Endothelial cell of umbilical vein (primary cell): ENCODE measurements at places on chromosomes 7 and 10. TPM values are rescaled to one million over a fixed set of nuclear protein-coding genes. Genes with fewer than 3 reads are reported as not detected.

DNA sequence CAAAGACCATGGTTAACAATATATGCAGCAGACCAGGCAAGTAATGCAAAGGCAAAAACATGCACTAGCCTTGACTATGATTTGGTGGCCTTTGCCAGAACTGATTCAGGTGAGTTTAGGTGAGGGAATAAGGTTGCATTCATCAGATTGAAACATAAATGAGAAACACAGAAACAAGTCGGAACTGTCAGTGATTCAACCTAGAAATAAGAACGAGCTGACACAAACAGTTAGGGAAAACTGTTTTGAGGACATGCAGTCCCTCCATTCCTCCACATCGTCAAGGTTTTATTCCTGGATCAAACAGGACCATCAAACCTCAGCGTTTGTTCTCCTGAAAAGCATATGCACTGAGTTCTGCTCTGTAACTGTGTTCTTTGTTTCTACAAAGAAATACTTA is 1.8 kb downstream of the ZNF248 start:
- DNase-seq, result no peak

Gene SRRM3
- 4.4 and 4.9 TPM in 2 replicates for polyA plus RNA-seq

DNA sequence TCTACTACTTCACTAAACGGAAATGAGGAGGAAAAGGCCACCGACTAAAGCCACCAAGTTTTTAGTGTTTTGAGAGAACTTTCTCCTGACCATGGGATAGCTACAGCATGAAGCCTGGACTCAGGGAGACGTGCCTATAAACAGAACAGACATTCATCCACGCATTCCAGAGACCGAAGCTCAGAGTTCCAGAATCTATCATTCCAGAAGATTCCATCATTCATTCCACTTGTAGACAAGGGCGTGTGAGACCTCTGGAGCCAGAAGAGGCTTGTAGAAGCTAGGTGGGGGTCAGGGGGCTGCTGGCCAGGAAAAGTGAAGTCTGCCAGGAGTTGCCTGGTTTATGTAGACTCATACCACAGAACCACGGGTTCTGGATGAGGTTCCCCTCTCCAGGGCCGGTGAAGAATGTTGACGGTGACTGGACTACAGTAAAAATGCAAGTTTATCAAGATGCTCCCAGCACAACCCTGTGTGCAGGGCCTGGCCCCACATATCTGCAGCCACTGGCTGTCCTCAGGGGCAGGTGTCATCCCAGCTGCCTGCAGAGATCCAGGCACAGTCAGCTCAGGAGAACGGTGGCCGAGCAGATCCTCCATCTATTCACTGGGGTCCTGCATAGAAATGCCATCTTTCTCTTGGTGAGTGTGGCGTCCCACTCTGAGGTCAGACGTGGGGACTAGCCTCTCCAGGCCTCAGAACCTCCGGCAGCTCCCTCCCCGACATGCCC is 215.7 kb downstream of the USP6NL start:
- no peak for DNase-seq

DNA sequence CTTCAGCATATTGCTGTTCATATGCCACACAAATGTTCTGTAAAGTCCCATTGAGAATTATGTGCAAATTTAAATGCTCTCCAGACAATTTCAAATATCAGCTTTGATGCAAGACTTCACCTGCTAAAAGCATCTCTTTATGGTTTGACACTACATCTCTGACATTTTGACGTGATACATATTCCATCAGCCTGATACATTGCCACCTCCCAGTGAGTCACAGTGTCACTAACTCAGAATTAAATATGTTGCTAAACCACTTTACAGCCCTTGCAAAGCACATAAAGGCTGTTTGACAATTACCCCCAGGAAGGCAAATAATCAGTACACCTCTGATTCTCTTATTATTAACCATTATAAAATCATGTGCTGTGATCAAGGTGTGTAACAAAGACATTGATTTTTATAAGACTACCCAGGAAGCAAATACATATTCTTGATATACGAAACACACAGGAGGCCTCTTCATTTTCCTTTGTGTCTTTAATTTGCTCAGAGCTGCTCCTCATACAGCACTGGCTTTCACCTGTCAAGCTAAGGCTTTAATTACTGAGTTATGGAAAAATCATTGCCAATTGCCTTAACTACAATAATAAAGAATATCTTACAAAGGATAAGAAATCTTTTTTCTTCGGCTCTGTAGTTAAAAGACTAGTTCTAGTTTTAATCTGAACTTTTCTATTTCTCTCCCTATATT is 547.5 kb upstream of the C7orf33 start:
- DNase-seq, result no peak

Gene APBB1IP
- polyA plus RNA-seq, result not detected in 2 replicates

GRCh38 chr7:84583331-84583730 is 388.7 kb upstream of the SEMA3A start:
- no peak for DNase-seq
